Stimulated activated CD4-positive, alpha-beta T cell treated with anti-CD3 and anti-CD28 coated beads, Interleukin-12 subunit alpha, Interleukin-12 subunit beta, amount 100 ng/mL, for 48 hours (primary cell): ENCODE measurements at places on chromosomes 7 and 10.

DNA sequence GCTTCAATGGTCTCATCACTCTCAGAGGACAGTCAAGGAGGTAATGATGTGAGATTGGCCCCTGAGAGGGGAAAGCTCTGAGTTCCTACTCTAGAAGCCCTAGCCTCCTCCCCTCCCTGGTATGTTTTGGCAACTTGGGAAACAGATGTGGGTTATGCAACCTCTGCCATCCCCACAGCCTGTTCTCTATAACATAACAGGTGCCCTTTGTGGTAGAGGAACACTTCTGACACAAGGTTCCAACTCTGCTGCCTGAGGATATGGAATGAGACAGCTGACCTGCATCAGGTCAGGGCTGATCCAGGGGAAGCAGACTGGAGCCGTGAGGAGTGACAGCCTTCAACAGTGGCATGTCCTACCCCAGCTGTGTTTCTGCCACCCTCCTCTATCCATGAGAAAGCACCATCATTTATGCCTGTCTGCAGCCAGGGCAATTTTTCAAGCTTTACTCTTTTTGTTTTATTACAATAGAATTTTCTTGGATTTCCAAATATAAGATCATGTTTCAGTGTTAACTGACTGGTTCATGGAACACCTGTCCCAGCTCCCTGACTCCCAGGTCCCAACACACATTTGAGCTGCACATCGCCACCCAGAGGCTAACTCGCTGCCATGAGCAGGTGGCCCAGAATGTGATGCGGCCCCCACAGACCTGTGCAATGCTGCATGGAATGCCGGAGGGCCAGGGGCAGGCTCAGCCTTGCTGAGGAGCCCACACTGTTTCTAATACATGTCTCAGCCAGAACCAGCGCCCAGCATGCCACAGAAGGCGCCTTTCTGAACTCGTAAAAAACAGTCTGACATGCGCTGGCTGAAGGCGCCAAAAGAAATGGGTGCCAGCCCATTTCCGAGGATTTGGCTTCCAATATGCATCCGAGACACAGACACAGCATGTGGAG lies 124.8 kb upstream of the CHST15 start:
- no peak for DNase-seq

DNA sequence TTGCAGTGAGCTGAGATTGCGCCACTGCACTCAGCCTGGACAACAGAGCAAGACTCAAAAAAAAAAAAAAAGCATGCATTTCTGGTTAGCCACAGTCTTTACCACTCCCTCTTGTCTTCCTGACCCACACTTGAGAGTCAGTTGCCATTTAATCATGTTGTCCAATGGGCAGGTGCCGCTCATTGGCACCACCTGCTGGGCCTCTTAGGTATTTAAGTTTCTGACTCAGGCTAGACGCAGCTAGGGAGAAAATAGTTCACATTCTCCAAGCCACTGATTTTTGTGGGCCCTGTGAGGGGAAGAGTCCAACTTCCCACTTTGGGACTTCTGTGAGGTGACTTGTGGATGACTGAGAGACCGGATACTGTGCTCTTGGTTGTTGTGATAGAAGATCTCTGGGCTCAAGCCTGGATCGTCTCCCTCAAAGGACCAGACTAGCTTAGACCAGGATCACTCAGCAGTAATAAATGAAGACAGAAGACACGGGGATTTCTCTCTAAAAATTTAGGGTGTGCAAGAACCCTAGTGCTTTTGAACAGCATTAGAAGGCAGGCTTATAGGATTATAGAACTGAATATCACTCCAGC lies 26.8 kb upstream of the SORCS3 start:
- DNase-seq, result peak; percentile 39

GRCh38 chr7:48170506-48170905 lies 752 bp upstream of the ABCA13 start:
- DNase-seq, result no peak

GRCh38 chr10:95814011-95814727 lies 58.2 kb downstream of the ENTPD1 start:
- no peak for DNase-seq

GRCh38 chr7:43747328-43748105 lies 11.0 kb upstream of the BLVRA start:
- no peak for DNase-seq

- no peak for DNase-seq
Observed at GRCh38 chr10:15188603-15189002, 20.1 kb upstream of the NMT2 start.

- no peak for DNase-seq
Observed at GRCh38 chr7:141184532-141185190, 110.8 kb downstream of the TMEM178B start.

DNA sequence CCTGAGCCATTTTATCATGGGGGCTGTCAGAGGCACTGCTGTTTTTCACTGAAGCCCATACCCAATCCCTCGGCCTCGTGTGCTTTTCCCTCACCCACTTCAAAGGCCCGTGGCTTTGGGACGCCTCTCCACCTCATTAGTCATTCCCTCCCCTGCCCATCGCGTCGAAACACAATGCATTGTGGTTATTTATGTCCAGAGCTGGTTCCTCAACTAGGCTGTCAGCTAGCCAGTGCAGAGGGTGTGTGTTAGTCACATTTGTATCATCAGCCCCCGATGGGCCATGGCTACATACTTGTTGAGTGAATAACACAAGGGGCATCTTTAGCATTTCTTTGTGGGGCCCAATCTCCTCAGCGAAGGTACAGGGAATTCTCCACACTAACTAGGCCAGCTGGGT lies 3.8 kb upstream of the CRCP start:
- no peak for DNase-seq

DNA sequence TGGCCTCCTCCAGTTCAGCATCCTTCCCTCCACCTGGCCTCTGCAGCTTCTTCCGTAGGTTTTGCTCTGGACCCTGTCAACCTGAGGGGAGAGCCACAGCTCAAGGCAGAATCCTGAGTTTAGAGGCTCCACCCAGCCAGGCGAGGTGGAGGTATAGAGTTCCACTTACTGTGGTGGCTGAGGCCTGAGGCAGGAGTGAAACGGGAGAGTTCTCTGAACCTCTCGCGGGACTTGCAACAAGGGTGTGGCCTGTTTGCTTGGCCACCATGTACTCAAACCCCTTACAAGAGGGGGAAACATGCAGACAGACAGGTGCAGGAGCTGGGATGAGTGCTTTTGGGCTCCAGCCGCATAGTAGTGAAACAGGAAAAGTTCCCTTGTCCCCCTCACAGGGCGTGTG lies 154.0 kb upstream of the C7orf33 start:
- no peak for DNase-seq

- no peak for DNase-seq
Observed at GRCh38 chr10:15253951-15254807, 85.7 kb upstream of the NMT2 start.

DNA sequence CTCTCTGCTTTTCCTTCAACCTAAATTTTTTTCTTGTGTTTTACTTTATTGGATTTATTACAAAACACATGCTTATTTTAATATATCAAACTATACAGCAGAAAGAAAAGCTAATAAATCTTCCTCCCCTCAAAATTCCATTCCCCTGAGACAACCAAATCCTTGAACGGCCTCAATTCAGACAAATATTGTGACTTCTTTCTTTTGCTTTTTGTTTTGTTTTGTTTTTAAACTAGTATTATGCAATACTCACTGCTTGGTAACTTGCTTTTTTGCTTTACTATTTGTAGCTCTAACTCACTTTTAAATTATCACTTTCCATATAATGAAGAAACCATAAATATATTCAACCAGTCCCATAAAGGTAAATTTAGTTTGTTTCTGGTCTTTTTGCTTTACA lies 59.4 kb upstream of the CDK1 start:
- DNase-seq, result no peak

GRCh38 chr7:91424371-91424770 lies 160.1 kb downstream of the FZD1 start:
- DNase-seq, result no peak

DNA sequence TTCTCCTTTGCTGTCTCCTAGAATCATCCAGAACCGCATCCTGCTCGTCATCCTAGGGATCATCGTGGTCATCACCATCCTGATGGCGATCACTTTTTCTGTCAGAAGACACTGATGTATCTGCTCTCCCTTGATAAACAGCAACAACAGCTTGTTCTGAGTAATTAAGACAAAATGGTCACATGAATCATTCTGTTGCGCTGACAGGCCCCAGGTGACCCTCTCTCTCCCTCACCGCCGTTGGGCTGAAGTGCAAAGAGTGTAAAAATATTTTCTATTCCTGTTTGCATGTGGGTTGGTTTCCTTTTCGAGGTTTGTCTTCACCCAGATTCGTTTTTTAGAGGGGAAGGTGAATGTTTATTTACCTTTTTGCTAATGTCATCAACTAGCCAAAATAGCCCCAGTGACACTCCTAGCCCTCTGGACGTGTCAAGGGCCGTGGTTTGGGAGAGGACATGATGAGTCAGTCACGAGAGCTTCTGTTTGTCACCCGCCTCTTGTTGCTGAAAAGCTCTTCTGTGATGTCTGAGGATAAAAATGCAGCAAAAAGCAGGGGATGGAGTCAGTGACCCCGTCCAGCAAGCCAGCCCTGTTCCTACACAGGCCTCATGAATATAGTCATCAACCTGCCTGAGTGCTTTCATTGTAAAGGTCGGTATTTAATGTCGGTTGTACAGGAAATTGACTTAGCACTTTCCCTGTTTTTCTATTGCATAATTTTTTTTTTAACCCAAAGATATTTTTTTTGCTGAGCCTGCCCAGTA lies 134.6 kb upstream of the TCF7L2 start:
- DNase-seq, result no peak

GRCh38 chr10:89391907-89392756 lies at the start of gene IFIT1:
Gene IFIT1, plus strand, starts transcription at chr10:89392623. Its CDS starts 90 bp downstream, at chr10:89392713.
- DNase-seq, result no peak

DNA sequence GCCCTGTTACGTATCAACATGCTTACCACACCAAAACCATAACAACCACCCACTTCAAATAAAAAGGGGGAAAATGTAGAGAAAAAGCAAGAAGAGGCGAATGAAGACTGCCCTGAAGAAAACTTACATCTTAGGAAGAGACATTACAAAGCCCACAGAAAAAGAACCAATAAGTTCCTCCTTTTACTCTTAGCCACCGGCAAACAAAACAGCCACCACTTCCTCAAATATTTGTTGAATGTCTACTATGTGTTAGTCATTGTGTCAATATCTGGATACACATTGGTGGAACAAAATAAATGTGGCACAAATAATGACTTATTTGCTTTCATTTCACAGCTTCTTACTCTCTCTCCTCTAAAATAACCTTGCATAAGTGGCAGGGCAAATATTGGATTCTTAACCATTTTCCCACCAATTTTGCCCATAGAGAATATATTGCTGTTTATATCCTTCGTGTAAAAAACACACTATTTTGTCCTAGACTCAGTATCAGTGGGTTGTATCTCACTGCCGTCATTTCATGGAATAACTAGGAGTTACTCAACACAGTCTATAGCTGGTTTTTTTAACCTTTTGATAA lies 106.8 kb downstream of the ANK3 start:
- no peak for DNase-seq

GRCh38 chr10:73894245-73894971 lies 16.5 kb upstream of the PLAU start:
- no peak for DNase-seq

DNA sequence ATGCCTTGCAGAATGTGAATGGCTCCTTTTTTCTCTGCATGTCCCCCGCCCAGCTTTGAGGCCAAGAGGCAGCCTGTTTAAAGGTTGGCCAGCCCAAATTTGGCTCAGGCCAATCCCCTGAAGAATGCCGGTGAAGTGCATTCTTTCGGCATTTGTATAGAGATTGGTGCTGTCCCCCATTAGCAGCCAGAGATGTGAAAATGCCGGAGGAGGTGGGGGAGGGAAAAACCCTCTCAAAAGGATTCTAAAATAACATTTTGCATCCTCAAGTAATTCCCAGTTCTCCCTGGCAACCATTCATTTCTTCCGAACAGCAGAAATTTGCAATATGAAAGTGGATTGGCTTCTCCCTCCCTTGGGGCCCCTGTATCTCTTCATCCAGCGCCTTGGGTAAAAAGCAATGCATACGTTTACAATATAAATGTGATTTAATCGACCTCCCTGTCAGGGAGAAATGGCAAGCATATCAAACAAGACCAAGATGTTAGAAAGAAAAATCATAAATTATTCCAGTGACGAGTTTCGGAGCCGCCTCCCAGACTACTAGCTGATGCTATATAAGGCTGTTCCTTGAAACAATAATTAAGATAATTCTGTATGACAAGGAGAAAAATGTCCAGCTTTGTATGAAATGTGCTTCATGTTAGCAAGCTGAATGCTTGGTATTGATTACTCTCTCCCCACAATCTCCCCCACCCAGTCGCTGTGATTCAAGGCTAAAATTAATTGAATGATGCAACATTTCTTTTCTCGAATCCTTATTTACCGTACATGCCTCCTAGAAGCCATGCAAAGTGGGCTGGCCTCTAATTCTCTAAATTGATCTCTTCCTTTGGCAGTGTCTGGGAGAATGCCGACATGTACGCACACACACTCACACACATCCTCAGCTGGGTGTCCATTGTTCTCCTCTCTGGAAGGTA lies 323.7 kb downstream of the RPS24 start:
- DNase-seq, result no peak

DNA sequence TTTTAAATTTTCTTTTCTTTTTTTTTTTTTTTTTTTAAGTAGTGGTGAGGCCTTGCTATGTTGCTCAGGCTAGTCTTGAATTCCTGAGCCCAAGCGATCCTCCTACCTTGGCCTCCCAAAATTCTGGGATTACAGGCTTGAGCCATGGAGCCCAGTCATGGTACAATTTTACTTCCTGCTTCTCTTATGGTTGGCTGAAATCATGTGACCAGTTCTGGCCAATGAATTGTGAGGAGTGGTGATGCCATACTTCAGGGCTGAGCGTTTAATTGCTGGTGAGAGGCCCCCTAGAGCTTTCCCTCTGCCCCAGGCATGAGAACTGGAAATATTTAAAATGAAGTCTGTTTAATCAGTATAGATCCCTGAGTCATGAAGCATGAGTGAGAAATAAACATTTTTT lies 22.2 kb upstream of the BAIAP2L1 start:
- no peak for DNase-seq

- no peak for DNase-seq
Observed at GRCh38 chr10:121405953-121406352, 192.3 kb downstream of the FGFR2 start.

GRCh38 chr7:100900978-100901377 lies 5.3 kb upstream of the ACHE start:
- DNase-seq, result no peak

DNA sequence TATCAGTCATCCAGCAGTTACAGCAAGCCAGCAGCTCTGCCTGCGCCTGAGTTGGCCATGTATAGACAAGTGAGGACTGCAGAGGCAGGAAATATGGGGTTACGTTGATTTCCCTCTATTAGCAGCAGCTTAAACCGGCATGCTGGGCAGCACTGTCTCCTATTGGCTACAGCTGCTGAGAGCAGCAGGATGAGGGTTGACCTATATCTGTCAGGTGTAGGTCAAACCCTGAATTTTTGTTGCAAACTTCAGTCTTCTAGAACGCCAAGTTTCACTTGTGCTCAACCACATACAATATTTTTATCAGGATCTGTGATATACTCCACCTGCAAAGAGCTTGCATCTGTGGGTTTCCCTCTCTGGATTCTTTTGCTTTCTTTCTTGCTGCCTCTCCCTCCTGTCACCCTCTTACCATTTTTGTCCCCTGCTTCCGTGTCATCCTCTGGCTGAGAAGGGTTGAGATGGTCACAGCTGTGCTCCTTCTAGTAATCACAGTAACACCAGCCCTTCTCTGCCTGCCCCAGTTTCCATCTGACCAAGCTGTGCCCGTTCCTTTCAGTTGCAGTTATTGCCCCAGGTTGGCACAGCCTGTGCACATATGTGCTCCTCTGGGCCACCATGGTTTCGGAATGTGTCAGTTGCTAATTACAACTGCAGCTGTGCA lies 23.8 kb upstream of the GLCCI1 start:
- peak; percentile 18 for DNase-seq
